AG08396 (cell line): ENCODE measurements at places on chromosomes 4 and X.

DNA sequence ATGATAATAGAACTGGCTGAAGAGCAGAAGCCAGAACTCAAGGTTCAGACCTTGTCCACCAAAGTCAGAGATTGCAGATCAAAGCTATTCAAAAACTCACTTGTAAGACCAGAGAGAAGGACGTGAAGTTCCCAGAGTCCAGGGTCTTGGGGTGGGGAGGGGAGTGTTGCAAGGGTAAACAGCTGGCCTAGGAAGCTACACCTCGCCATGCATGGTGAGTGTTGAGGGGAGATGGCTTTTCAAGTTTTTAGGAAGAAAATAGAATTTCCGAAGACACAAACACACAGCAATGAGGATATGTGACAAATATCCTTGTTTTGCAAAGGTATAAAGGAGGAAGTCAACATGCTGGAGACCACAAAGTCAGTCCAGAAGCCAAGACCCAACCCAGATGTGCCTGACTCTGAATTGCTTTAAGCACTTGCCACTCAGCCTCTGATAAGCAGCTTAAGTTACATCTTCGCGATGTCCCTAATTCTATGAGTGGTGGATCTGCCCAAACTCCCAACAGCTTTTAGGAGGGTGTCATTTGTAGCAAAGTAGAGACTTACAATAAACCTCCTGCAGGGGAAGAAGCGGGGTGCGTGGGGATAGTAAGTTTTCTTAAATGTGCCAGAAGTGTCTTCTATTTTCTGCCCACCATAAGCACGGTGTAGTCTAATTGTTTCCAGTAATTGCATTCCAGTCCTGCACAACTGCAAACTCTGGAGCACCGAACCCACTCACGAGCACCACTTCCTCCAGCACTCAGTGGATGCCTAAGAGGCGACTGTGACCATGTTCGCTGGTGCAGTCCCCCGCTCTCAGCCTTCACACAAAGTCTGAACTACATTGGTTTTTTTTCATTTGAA lies 26.5 kb downstream of the HAND2 start:
- DNase-seq: no peak

GRCh38 chr4:69376450-69376849 lies 96.2 kb downstream of the UGT2B28 start:
- no peak for DNase-seq

DNA sequence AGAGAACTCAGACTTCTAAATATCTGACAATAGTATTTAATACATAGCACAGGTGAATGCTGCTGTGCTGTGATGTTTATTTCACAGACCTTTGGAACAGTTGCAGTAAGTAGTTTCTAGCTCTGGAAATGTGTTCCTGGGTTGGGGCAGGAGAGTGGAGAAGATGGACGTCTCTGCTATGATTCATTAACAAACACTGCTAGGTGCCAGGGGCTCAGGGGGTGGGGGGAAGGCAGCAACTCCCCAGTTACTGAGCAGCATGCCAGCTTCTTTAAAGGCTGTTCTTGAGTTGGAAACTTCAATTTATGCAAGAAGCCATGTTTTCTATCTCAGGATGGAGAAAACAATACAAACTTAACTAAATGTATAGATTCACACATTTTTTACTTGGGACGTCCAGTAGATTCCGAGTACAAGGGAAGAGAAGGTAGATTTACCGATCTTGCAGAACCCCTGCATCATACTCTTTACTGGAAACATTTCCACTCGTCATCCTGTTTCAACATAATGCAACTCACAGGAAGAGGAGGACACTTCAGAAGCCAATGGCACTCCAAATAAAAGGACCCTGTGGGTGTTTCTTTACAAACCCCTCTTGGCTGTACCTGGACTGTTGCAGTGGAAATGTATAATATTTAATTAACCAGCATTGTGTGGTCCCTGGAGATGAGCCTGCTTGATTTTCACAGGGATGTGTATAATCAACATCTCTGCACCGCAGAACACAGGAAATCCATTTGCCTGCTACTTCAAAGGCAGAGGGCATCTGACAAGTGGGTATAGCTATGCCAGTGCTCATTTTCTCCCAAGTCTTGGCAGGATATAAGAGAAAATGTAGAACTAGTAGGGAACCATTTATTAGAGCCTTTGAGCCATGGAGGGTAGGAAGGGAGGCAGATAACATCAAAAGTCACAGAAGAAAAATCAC lies 171.4 kb downstream of the SH3KBP1 start:
- DNase-seq: no peak

DNA sequence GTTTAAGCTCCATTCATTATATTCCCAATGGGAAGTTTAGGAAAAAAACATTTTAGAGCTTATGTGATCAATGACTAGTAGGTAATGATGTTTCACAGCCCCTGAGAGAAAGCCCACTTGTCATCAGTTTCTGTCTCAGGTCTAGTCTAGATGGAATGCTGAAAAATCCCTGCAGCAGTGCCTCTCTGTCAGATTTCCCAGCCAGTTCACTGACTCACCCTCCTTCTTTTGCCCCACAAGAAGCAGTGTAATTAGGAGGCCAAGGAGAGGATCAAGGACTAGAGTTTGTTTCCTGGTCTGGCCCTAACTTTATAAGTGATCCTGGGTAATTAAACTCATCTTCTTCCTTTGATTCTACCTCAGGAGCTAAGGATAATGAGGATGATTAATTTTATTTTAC lies 118.7 kb upstream of the ANXA3 start:
- DNase-seq: peak; percentile 9

DNA sequence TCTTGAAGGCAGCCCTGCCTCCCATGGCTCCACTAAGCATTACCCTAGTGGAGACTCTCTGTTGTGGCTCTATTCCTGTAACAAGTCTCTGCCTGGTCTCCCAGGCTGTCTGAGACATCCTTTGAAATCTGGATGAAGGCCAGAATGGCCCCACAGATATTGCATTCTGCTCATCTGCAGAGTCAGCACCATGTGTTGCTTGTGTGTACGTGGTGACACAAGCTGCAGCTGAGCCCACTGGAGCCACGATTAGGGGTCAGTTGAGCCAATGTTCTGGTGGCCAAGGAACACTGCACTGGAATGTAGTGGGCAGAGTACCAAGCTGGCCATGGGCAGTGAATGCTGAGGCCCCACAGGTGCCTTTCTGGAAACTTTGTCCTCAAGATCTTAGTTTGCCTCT lies 29.2 kb downstream of the GRID2 start:
- DNase-seq: no peak

DNA sequence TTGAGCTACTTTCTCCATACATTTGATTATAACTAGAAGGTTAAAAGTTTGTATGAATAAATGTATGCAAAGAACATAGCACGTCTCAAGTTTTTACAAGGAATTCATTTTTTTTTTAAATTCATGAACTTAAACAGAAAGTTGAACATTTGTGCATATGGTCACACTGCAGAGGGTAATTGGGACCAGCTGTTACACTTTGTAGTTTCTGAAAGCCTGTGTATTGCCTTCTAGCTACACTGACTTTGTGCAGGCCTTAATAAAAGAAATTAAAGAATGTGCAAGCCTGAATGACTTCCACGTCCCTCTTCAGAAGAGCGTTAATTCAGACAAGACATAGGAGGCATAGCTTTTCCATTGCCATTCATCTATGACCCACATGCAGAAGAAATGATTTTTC lies 153.1 kb upstream of the PCDH18 start:
- no peak for DNase-seq

DNA sequence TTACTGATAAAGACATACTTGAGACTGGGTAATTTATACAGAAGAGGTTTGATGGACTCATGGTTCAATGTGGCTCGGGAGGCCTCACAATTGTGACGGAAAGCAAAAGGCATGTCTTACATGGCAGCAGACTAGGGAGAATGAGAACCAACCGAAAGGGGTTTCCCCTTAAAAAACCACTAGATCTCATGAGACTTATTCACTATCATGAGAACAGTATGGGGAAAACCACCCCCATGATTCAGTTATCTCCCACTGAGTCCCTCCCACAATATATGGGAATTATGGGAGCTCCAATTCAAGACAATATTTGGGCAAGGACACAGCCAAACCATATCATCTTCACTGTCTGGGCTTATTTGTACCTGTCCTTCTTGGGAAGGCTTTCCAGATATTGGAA lies 22.8 kb upstream of the MUC7 start:
- DNase-seq: no peak

DNA sequence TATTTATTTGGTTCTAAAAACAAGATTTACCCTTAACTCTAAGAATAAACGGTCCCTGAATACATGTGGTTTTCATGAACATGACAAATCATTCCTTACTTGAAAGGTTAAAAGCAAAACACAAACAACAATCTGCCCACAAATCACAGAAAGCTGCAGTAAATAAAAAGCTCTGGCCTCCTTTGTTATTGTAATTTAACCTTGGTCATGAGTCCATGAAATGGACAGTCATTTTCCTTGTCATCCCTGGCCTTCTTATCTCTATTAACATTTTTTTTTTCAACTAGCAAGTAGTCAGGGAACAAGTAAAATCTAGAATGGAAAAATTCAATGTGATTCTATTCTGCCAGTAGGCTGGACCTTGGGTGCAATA lies 92.7 kb downstream of the SCD5 start:
- DNase-seq: no peak

GRCh38 chrX:132171881-132172280 lies 44.1 kb upstream of the FRMD7 start:
- no peak for DNase-seq

DNA sequence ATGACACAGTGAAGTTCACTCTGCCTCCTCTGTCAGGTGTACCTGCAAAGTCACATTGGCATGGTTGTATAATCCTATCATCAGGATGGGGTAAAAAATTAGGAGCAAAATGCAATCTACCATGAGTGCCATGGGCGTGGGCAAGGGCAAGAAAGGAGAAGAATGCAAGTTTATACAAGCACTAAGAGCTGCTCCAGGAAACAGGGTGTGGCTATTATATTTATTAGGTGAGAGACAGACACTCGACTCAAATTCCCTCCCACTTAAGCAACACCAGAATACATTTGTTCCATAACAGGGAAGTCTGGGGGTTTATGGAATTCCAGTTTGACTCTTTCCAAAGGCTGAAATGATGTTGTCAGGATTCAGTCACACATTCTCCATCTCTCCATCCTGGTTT lies 378.8 kb downstream of the BCOR start:
- no peak for DNase-seq

GRCh38 chr4:132108784-132109183 lies 1040.3 kb upstream of the PCDH10 start:
- DNase-seq: peak; percentile 16

DNA sequence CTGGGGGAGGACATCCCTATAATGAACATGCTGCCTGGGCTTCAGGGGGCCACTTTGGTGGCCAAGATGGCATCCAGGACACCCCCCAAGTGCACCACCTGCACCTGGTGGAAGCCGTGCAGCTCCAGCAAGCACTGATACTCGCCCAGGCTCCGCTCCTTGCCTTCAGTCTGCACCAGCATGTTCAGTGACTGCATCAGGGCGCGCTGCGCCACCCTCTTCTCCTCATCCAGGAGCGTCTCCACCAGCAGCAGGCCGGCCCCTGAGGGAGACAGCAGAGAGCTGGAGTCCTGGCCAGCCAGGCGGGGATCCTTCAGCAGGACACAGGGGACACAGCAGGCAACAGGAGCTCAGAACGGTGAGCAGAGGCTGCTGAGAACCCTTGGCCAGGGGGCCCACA lies 11.3 kb upstream of the SLC25A6 start:
- DNase-seq: no peak

DNA sequence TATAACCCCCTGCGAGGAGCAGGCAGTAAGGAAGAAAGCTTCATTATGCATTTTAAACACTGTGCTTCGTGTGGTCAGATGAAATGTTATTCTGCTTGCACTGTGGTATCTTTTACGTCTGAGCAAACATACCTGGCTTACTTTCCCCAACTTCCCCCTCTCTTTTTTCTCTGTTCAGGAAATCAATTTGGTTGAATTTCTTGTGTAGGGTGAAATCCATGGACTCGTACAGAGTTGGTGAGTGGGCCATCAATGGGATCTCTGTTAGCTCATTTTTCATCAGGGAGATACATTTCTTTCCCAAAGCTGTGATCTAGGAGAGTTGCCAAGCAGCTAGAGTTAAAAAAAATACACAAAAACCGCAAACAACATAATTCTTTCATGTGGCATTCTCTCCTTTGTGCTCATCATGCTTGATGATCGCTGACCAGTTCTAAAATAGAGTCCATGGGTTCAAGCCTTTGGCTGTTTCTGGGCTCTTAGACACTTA lies 98.5 kb downstream of the FRAS1 start:
- no peak for DNase-seq

GRCh38 chr4:153954654-153955053 lies 165.8 kb upstream of the SFRP2 start:
- no peak for DNase-seq

DNA sequence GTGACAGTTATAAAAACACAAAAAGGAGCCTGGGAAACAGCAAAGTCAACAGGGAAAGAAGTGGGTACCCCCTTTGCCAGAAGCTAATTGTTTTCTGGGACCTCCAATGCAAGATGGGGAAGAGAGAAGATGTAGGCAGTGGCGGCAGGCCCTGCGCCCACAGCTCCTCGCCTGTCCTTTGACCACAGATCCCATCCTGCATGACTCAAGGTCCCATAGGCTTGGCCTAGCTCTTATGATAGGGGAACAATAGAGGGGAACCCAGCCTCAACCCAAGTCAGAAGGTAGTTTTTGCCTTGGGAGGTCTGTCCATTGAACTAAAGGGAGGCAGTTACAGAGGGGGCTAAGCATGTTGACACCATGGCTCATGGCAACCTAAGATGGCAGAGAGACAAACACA lies 14.2 kb downstream of the ZMYM3 start:
- no peak for DNase-seq

GRCh38 chr4:8236106-8236919 lies 33.2 kb upstream of the HTRA3 start:
- no peak for DNase-seq

DNA sequence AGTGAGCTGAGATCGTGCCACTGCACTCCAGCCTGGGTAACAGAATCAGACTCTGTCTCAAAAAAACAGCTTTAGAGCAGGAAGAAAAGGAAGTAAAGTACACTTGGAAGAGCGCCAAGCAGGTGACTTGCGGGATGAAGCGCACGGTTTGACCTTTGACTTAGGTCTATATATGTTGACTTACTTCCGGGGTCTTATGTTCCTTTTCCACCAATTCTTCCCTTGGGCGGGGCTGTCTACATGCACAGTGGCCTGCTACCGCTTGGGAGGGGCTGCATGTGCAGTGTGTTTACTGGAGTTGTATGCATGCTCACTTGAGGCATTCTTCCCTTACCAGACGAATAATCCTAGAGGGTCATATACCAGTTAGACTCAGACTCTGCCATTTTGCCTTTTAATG lies 108.6 kb downstream of the APOOL start:
- no peak for DNase-seq

GRCh38 chrX:63282077-63282476 lies 69.1 kb downstream of the SPIN4 start:
- DNase-seq: no peak

GRCh38 chrX:32280489-32280888 lies 930.9 kb downstream of the DMD start:
- no peak for DNase-seq

GRCh38 chrX:21740329-21741274 lies 17.3 kb downstream of the SMPX start:
- no peak for DNase-seq

- no peak for DNase-seq
Observed at GRCh38 chr4:169050284-169050683, 40.2 kb upstream of the CBR4 start.

GRCh38 chr4:39037491-39037825 lies 5.2 kb upstream of the TMEM156 start:
- peak; percentile 17 for DNase-seq

- no peak for DNase-seq
Observed at GRCh38 chrX:13271511-13271910, 48.3 kb downstream of the ATXN3L start.
